ENCODE measurements at places on chromosomes 11 and 22.

DNA sequence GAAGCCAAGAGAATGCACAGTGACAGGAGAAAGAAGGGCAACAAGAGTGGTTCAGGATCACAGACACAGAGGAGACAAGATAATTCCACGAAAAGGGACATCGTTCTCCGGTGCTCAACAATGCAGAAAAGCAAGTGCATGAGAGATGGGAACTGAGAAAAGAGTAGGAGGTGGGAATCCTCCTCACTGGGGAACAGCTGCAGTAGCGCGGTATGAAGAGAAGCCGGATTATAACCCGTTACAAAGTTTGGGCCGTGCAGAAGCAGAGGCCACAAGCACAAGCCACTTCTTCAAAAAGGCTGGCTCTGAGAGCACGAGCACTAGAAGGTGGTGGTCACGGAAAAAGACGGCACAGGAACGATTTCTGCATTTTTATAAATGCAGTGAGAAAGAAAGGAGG lies 114.2 kb upstream of the BID start:
- no peak for DNase-seq

GRCh38 chr22:20268279-20269012 lies at the start of gene RTN4R:
RTN4R (minus strand) TSS chr22:20268318; CDS start chr22:20268092, 226 bp downstream.
- no peak for DNase-seq

DNA sequence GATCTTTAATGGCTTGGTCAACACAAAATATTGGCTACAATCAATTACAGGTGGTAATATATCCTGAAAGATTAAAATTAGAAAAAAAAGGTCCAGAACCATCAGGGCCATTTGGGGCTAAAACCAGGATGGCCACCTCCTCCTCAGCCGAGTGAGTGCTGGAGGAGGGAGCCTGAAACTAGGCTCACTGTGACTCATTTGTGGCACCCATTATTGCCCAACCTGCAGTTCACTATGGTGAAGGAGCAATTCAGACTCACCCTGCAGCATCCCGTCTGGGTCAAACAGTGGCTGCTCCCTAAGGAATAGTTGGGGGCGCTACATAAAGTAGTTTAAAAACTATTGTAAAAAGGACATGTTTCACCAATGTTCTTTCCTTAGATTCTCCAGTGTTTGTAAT lies 60.7 kb downstream of the GLYATL1 start:
- no peak for DNase-seq

GRCh38 chr11:117303646-117304315 lies 12.3 kb downstream of the BACE1 start:
- DNase-seq, result no peak

Measured in right lung (tissue), 10 donors.